NB4 (cell line): ENCODE measurements at places on chromosomes 5 and 9.

DNA sequence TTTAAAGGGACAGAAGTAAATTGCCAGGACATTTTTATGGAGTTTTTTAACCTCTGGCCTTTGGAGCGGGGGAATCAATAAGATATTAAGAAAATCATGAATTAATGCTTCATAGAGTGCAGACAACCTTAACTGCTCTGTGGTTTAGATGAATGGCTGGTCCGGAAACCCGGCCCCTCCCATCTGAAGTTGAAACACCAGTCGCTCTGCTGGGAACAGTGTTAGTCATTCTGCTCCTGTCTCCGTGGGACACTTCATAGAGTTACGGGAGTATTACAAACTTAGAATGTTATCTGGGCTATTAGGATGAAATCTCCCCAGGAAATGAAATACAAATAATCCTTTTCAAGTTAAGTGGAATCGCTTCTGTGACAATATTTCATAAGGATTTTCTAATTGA lies 110.1 kb upstream of the IRX2 start:
- DNase-seq = peak; percentile 23

DNA sequence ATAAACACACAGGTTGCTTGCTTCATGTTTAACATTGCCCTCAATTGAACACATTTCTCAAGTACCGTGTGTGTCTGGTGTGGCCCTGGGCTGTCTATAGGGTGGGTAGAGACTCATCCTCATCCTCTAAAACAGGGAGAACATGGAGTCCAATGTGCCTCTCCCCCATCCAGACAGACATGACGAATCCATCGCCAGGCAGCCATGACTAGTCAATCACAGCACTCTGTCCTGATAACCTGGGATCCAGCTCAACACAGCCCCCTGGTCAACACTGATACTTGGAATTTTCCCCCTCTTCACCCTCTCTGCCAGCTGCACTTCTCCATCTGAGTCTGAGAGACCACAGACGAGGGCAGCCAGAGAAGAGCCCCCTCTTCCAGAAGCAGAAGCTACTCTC lies 10.7 kb upstream of the NTNG2 start:
- DNase-seq = no peak

DNA sequence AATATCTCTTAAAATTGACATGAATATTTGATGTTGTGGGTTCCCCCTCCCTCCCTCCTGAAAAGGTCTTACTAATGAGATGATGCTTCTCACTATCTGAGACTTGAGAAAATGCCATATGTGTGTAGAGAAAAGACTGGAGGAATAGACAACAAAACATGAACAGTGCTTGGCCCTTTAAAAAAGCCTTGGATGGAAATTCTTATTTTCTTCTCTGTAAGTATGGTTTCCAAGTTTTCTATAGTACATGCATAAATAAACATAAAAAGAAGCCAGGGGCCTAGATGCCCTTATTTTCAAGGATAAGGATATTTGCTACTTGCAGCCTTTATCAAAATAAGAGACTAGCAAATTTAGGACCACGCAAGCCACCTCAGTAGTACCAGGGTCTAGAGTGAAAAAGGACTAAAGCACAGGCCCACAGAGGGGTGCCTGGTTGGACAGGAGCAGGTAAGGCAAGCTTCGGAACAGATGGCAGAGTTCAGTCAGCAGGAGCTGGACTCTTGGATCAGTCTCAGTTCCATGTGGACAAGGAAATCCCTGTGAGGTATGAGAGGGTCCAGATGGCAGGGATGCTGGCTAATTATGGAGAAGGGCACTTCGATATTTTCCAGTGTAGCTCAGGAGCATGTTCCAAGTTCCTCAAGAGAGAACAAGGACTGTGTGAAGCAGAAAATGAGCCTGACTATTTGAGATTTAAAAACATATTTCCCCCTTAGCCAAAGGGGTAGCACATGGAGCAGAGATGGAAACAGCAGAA lies 4.6 kb upstream of the ANP32B start:
- DNase-seq = no peak

DNA sequence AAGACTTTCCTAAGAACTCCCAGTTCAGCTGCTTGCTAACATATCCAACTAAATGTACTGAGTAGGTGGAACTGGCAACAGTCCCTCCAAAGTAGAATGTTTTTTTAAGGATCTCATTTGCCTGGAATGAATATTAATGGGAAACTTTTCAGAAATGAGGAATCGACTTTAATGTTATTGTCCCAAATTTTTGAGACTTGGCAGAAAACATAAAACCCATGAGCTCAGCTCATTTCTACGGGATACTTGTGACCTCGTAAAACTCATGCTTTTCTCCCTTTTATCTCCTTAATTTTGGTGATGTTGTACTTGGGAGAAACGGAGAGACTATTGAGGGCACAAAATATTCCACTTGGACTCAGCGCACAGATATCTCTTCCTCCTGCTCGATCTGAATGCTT lies 296.8 kb downstream of the EBF1 start:
- no peak for DNase-seq

GRCh38 chr5:61805101-61805500 lies 473.0 kb downstream of the ZSWIM6 start:
- DNase-seq = no peak

GRCh38 chr5:134887593-134888159 lies 13.5 kb downstream of the TXNDC15 start:
- DNase-seq = no peak

- DNase-seq = peak; percentile 16
Measured at GRCh38 chr9:101014566-101014965, 14.0 kb upstream of the PLPPR1 start.

GRCh38 chr9:11663913-11664312 lies 1029.3 kb upstream of the TYRP1 start:
- no peak for DNase-seq

DNA sequence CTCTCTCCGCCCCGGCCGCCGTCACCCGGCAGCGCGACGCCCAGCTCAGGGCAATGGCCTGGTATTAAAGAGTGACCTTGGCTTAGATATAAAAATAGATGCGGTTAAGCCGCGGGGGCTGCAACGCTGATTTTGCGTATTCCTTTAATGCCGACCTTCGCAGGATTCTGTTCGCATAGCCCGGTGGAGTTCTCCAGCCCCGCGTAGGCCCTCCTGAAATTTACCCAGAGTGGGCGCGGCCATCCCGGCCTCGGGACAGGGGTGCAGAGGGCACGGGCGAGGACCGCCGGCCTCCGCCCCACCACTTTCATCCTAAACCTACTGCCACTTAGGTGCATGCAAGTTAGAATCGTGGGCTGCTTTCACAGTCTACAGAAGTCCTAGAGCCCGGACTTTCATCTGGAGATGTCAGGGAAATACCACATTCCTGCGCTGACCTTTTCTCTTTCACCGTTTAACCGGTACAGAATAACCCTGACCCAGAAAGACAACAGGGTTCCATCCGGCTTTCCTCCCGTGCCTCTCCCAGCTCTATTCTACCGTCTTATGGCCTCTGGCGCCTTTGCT lies 492 bp upstream of the FAM169A start:
- DNase-seq = no peak

DNA sequence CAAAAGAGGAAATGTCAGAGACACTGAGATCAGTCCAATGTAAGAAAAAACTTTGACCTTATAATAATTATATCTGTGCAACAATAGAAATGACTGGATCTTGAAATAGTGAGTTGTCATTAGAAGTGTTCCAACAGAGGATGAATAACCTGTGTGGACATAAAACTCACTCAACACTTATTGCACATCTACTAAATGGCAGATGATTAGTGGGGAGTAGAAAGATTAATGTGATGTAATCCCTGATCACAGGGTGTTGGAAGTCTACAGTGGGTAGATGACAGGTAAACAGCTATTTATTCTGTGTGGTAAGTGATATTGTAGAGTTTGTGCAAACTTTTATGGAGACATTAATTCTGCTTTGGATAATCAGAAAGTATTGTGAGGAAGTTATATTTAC lies 177.3 kb upstream of the HMHB1 start:
- DNase-seq = no peak

- DNase-seq = no peak
Measured at GRCh38 chr5:112467485-112467884, 48.4 kb upstream of the EPB41L4A start.

DNA sequence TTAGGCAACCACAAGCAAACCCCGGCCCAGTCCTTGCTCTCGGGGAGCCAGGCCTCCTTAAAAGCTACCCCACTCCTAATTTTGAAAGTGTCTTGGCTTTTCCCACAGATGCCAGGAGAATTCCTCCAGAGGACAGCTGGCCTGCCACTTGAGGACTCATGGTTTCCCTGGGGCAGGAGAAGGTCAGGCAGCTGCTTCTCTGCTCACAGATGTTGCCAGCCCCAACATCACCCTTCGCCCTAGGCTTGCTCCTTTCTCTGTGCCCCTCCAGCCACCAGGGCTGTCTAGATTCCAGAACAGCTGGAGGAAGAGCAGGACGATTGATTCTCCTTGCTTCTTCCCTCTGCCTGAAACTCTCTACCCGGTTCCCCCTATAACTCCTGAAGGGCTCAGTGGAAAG lies 8.5 kb downstream of the GGTA1 start:
- no peak for DNase-seq

DNA sequence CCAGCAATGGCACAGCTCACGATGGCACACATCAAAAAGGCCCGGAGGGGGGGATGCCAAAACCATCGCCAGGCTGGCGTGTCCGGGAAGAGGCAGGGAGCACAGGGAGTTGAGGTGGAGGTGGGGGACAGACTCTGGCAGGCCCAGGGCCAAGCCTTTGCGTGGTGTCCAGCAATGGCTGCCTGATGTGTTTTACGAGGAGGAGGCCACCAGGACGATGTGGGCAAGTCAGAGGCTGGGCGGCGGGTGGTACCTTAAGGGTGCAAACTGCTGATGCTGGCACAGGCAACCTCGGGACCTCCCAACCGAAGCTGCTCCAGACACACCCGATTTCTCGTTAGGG lies 4.7 kb downstream of the VAV2 start:
- no peak for DNase-seq

- DNase-seq = no peak
Measured at GRCh38 chr9:126724226-126724625, 80.6 kb upstream of the ZBTB43 start.

DNA sequence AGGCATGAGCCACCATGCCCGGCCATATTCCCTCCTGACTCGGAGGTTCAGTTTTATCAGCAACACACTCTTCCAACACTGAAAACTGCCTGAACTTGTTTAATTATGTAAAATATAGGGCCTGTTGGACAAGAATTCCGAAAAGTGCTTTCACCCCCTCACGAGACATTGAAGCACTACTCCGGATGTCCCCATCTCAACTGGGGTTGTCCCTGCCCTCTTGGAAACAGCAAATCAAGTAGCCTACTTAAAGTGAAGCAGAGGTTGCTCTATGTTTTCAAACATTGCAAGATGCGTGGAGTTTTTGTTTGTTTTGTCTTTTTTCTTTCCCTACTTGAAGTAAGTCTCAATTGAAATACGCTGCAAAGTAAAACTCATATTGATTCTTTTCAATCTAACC lies 7.6 kb downstream of the PTGER4 start:
- DNase-seq = no peak

GRCh38 chr9:110623462-110624025 lies 44.0 kb upstream of the SVEP1 start:
- DNase-seq = peak; percentile 60

- DNase-seq = no peak
Measured at GRCh38 chr9:34907044-34907443, 51.0 kb upstream of the PHF24 start.

GRCh38 chr5:25964009-25964372 lies 1074.4 kb downstream of the CDH9 start:
- no peak for DNase-seq

DNA sequence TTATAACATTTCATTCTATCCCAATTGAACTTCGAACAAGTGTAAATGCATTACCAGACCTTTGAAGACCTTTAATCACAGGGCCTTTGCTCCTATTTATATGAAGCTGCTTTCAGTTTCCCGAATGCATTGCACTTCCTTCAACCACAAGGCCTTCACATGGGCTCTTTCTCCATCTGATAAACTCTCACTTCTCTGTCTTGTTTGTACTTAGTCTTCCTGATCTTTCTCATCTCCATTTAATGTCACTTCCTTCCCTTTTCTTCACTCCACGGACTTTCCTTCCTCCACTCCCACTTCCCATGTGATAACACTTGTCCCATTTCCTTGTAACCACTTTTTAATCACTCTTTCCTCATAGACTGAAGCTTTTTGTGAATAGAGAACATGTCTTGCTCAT lies 74.3 kb upstream of the TNC start:
- DNase-seq = no peak

GRCh38 chr9:126794441-126794840 lies 10.4 kb upstream of the ZBTB43 start:
- peak; percentile 13 for DNase-seq

DNA sequence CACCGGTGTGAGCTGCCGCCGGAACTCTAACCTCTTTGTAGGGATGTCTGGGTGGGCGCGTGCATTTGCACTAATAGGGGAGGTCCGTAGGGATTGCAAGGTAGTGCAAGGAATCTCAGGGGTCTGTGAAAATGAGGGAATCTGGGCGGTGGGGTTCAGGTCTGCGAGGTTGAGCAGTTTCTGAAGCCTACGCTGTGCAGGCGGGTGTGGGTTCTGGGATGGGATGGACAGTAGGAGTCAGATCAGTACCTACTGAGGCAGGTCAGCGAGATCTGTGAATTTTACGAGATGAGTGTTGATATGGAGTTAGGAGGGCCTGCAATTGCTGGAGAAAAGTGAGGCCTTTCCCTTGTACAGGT lies 856 bp upstream of the ATOSB start:
- no peak for DNase-seq
